ENCODE measurements at places on chromosomes 5 and 9.

- no peak for DNase-seq
Measured at GRCh38 chr5:147904110-147904509, 2.2 kb downstream of the C5orf46 start.

GRCh38 chr5:91898898-91899297 lies 515.8 kb upstream of the ARRDC3 start:
- DNase-seq: no peak

GRCh38 chr5:142400415-142400814 lies 75.6 kb upstream of the SPRY4 start:
- no peak for DNase-seq

DNA sequence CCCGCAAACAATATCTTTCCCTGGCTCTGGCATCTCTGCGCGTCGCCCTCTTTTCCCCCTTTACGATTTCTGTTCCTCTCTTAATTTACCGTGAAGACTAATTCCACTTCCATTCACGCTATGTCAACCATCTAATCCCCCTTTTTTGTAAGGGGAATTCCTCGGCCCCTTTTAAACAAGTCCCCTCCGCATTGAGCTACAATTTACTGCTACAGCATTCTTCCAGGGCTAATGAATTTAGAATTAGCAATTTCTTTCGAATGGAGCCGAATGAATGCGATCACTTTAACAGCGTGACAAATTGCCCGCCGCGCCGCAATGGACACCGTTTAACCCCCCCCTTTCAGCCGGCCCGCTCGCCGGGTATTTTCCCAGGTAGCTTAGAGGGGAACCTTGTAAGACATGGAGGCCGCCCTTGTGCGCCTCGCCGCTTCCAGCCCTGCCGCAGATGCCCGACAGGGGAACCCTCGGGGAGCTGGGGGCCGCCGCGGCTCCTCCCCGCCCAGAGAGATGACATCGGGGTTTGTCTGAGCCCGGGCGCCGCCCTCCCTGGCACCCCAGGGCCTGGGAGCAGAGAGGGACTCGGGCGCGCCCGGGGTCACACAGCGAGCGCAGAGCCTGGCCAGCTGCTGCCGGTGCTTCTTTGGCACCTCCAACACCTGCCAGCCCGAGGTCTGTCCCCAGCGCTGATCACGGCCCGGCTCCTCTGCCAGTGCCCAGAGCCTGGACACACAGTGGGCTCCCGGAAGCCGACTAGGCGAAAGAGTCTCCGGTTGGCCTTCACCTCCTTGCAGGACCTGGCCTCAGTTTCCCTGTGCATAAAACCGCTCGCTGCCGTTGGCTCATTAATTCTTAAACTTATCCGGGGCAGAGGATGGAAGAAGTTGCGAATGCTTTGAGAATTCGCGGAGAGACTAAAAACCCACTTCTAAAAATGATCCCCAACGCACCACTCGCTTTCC lies 1.3 kb downstream of the PRDM12 start:
- DNase-seq: no peak

- DNase-seq: peak; percentile 14
Measured at GRCh38 chr5:83973925-83974815, 253.5 kb upstream of the HAPLN1 start.

DNA sequence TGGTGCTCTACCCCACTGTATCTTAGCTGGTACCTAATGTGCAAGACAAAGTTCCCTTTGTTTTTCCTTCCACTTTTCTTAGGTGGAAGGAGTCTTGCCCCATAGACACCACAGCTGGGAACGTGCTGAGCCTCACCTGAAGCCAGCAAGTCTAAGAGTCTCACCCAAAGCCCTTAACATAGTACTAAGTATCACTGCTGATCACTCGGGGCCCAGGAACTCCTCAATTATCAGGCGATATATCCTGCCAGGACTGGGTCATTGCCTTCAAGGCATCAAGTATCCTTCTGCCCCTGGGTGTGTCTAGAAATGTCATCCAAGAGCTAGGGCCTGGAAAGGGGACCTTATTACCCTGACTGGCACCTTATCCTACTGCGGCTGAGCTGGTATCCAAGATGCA lies 123.9 kb downstream of the PTPRD start:
- no peak for DNase-seq

GRCh38 chr5:158413122-158413680 lies 554.3 kb upstream of the CLINT1 start:
- no peak for DNase-seq

- no peak for DNase-seq
Measured at GRCh38 chr5:98570010-98570409, 203.5 kb upstream of the RGMB start.

- no peak for DNase-seq
Measured at GRCh38 chr5:156486394-156487238, 159.7 kb downstream of the SGCD start.

Data from amniotic stem cell (primary cell).